ENCODE measurements at places on chromosomes 13 and 19. TPM values are rescaled to one million over a fixed set of nuclear protein-coding genes. Genes with fewer than 3 reads are reported as not detected.

Gene ZNF616
- 7.8 TPM for total RNA-seq

Gene TCF3
- 124 TPM for total RNA-seq

Gene ZNF575
- 3.7 TPM for total RNA-seq

Gene ARHGAP45
- total RNA-seq: 481 TPM

Gene GPC5
- not detected for total RNA-seq

Gene C19orf85
- total RNA-seq: not detected

Gene ZNF729
- total RNA-seq: not detected

Gene R3HDM4
- 63.7 TPM for total RNA-seq

GRCh38 chr19:17002455-17002854 lies 24.2 kb downstream of the CPAMD8 start:
- DNase-seq: no peak

- peak; percentile 59 for DNase-seq
Observed at GRCh38 chr19:49809160-49809940, 3.7 kb downstream of the FUZ start.

DNA sequence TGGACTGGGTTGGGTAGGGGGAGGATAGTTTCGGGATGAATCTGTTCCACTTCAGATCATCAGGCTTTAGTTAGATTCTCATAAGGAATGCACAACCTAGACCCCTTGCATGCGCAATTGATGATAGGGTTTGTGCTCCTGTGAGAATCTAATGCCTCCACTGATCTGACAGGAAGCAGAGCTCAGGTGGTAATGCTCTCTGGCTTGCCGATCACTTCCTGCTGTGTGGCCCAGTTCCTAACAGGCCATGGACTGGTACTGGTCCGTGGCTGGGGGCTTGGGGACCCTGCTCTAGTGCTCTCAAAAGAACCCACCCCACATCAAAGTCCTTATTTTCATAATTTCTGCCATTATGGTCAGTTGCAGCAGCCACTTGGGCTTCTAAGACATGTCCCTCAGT lies 30.1 kb downstream of the DNAJC3 start:
- DNase-seq: no peak

- DNase-seq: peak; percentile 83
Observed at GRCh38 chr19:54707962-54708361, 16.3 kb upstream of the KIR3DL3 start.

GRCh38 chr13:52947921-52948373 lies 80.7 kb upstream of the OLFM4 start:
- DNase-seq: no peak

DNA sequence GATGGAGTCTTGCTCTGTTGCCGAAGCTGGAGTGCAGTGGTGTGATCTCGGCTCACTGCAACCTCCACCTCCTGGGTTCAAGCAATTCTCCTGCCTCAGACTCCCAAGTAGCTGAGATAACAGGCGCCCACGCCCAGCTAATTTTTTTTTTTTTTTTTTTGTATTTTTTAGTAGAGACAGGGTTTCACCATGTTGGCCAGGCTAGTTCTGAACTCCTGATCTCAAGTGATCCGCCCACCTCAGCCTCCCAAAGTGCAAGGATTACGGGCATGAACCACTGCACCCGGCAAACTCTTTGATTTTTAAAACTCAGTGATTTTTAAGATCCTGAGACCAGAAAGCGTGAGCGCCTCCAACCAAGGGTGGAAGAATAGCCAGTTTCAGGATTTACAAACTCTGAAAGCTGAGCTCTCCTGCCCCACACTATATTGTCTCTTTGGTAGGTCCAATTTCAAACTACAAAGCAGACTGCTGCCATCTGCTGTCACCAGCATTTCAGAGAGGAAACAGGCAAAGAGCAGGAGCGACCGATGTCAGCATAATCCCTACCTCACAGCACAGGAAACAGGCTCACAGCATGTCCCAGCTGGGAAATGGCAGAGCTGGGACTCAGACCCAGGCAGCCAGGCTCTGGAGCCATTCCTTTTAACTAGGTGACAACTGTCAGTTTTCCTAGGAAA lies 9.2 kb downstream of the NOSIP start:
- peak; percentile 63 for DNase-seq

DNA sequence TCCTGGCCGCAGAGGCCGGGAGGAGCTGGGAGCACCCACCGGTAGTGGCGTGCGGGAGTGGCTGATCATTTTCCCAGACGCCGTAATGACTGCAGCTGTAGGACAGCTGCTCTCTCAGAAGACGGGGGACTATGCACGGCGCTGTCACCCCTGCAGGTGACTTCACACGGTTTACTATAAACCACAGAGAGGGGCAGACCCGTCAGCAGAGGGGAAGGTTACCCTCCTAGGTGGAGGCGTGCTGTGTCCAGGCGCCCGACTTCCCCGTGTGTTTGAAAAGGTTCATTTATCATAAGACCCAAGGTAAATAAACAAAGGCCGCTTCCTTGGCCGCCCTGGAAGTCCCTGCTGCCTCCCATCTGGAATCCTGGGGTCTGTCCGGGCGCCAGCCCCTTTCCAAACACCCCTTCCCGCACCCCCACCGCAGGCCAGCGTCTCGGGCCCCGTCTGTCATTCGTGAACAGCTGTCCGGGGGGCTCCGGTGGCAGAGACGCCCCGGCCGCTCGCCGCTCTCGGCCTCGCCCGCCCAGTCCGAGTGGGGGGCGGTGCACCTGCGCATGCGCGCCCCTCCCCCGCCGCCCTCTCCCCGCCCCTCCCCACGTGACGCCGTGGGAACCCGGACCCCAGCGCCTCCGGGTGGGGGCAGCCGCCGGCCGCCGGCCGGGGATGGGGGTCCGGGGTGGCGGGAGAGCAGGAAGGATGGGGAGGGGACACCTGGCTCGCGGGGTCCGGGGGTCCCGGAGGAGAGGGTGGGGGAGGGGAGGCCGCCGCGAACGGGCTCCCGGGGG lies 915 bp downstream of the SHC2 start:
- no peak for DNase-seq

- no peak for DNase-seq
Observed at GRCh38 chr19:1105873-1106840, 2.4 kb downstream of the GPX4 start.

DNA sequence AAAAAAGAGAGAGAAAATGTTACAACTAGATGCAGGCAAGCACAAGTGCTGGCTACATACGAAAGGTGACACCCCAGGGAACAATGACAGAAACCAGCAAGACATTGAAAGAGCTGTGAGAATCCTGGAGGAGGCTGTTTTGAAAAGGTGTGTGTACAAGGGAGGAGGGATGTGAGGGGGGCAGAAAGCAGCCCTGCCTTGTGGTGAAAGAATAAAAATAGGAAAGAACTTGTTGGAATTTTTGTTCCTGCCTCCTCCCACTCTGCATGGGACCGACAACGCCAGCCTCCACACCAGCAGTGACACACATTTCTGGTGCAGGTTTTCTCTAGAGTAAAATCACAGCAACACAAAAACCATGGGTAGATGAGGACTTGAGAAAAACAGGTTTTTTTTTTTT lies 1258.6 kb downstream of the PCDH9 start:
- no peak for DNase-seq

DNA sequence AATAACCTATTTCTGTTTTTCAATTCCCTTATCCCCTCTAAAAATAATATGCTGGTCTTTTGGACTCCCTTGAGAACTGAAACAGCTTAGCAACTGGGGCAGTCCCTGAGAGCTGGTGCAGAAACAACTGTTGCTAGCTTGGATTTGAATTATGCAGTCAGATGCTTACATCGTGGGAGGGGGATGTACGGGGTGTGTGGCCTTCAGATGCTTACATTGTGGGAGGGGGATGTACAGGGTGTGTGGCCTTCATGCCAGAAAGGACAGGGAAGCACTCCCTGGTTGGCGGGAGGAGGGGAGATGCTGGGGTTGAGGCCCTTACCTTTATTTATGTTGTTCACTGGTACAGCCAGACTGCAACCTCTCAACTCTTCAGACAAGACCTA lies 25.6 kb downstream of the LRCH1 start:
- no peak for DNase-seq

DNA sequence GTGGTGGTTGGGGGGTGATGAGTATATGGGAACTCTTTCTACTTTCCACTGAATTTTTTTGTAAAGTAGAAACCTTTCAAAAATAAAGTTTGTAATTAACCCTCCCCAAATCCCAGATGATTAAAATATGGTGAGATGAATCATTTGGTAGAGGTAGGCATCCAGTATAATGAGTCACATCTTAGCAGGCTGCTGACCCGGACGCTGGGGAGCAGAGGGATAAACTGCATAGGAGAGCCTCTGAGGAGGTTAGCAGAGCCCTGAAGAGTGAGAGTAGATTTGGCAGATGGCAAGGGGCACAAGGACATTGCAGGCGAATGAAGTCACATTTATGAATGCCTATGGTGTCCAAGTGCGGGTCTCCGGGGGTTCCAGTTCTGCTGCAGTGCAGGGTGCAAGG lies 293.8 kb downstream of the FGF9 start:
- no peak for DNase-seq

- no peak for DNase-seq
Observed at GRCh38 chr13:48405875-48406274, 7.0 kb downstream of the LPAR6 start.

- peak; percentile 95 for DNase-seq
Observed at GRCh38 chr19:39401549-39402345, 4.9 kb upstream of the ZFP36 start.

DNA sequence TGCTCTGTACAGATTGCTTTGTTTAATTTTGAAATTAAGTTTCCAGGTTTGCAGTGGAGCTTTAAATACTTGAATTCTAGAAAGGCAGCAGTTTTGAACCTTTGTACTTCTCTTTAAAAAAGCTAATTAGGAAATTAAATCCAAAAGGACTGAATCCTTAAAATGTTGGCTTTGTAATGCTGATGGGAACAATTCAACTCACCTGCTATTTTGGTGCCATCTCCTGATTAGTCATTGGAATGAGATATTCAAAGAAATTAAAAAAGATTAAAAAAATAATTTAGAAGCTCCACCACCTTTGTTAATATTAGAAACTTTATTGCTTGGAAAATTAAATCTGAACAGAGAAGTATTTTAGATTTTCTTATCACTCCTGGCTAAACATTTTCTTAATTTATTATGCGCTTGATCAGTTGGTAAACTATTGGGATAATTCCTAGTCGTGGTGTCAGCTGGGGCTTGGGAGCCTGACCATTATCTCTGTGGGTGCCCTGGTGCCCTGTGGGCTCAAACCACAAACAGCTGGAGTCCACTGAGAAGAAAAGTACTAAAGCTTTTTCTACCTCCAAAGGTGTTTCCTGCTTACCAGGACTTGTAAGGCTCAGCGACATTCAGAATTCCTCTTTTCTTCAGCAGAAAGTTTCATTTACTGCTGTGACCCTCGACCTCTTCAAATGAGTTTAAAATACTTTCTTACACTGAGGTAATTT lies 540.4 kb downstream of the DIAPH3 start:
- DNase-seq: no peak

GRCh38 chr19:8391198-8392016 lies 1.2 kb downstream of the RAB11B start:
- peak; percentile 48 for DNase-seq

- DNase-seq: no peak
Observed at GRCh38 chr19:38707512-38708114, 36.7 kb downstream of the CAPN12 start.

DNA sequence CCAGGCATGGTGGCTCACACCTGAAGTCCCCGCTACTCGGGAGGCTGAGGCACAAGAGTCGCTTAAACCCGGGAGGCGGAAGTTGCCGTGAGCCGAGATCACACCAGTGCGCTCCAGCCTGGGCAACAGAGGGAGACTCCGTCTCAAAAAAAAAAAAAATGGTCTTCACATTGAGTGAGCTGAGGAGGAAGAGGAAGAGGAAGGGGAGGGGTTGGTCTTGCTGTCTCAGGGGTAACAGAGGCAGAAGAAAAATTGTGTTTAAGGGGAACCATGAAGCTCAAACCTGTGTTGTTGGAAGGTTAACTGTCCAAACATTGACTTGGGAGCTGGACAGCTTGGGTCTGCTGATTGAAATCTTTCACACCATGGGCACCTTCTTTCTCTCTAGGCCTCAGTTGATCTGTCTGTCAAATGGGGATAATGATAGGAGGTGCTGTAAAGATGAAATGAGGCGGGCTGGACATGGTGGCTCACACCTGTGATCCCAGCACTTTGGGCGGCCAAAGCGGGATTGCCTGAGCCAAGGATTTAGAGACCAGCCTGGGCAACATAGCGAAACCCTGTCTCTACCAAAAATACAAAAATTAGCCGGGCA lies 9.8 kb upstream of the SLC44A2 start:
- no peak for DNase-seq

GRCh38 chr13:102914339-102914930 lies 68.6 kb downstream of the ERCC5 start:
- DNase-seq: no peak

- DNase-seq: no peak
Observed at GRCh38 chr13:65866138-65866537, 1364.0 kb downstream of the PCDH9 start.

- no peak for DNase-seq
Observed at GRCh38 chr13:73365681-73366080, 306.9 kb downstream of the KLF5 start.

DNA sequence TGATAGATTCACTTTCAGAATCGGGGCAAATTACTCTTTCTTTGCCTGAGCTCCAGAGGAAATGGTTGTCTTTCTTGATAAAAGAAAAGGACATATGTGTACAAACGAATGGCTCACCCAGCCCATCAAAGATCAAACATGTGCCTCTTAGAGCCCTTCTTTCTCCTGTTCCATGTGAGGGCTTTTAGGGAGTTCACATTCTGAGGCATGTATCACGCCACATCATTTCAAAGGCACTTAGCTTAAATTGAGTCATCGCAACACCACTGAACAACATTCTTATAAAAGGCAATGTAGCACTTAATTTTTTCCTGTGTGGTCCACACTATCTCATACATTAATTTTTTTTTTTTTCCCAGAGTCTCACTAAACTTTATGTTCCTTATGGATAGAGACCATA lies 521.0 kb downstream of the SUCLA2 start:
- no peak for DNase-seq

DNA sequence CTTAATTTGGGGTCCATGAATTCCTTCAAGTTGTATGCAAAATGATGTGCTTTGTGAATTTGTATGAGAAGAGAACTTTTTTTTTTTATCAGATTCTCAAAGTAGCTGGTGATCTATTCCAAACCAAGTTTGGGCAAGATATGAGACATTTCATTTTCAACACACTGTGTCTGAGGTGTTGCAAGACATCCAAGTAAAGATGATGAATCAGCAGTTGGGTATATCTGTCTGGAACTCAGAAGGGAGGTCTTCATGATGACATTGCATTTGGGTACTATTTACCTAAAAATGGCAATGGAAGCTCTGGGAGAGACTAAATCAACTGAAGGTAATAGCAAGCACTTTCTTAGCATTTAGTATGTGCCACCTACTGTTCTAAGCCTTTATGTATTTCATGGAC lies 2.8 kb downstream of the FAM124A start:
- DNase-seq: no peak

Data from activated CD8-positive, alpha-beta memory T cell treated with anti-CD3 and anti-CD28 coated beads, Interleukin-2, amount 10 ng/mL, durations not matched to agents 7 days and 5 days (primary cell).